ENCODE measurements at places on chromosomes 3 and 15.

GRCh38 chr3:147799601-147800000, 390.4 kb downstream of the ZIC1 start:
- DNase-seq: no peak

- no peak for DNase-seq
Measured at GRCh38 chr3:127978636-127979035, 63.6 kb downstream of the KBTBD12 start.

- DNase-seq: no peak
Measured at GRCh38 chr15:68401496-68402431, 30.2 kb downstream of the ITGA11 start.

DNA sequence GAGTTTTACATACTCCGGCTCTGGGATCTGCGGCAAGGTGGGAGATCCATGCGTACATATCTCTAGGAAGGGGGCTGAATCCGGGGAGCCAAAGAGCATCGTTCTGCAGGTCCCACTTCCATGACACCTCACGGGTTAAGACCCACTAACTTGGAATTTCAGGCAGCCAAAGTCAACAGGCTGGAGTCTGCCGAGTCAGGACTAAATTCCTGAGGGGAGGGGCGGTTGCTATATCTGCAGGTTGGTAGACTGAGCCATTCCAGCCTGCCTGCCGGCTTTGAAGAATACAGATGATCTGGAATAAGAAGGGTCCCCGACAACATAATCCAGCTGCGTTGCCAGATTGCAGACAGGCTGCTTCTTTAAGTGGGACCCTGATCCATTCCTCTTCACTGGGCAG, 65.4 kb upstream of the PEX5L start:
- DNase-seq: no peak

- no peak for DNase-seq
Measured at GRCh38 chr15:90261811-90262210, 3.7 kb upstream of the NGRN start.

- no peak for DNase-seq
Measured at GRCh38 chr3:29079358-29079757, 201.5 kb upstream of the RBMS3 start.

DNA sequence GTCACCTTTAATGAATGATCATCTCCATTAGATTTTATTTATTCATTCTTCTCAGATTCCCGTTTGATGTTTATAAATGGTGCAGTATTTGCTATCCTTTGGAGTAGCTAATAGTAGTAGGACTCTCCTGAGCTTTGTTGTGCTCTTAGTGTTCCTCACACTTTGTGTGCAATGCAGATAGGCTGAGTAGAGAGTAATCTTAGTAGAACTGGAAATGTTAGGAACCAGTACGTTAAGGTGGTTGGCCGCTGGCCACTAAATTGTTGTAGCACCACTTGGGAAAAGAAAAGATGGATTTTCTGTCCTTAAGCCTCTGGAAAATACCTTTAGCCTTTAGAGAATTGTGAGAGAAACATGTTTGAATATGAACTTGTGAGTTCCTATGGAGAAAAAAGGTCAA, 19.9 kb upstream of the EBLN2 start:
- DNase-seq: no peak

DNA sequence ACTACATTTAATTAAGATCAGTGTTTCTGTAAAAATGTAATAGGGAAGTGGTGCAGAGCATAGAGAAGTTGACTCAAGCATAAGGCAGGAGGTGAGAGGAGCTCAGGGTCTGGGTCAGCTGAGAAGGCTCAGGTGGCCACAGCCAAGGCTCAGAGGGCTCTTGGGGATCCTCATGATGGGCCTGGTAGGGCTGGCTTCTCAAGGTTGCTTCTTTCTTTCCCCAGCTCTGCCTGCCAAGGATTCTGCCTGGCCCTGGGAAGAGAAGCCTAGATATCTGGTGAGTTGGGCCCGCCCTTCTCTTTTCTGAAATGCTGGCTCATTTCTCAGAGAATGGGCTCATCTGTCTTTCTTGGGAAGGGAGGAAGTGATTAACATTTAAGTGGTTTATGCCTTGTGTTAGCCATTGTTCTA, 6.5 kb downstream of the ZNF589 start:
- DNase-seq: peak; percentile 73

Measured in AG08395 (cell line).